ENCODE measurements at places on chromosomes 3 and 15.

- no peak for DNase-seq
Observed at GRCh38 chr15:41873711-41874110, 20.1 kb downstream of the SPTBN5 start.

DNA sequence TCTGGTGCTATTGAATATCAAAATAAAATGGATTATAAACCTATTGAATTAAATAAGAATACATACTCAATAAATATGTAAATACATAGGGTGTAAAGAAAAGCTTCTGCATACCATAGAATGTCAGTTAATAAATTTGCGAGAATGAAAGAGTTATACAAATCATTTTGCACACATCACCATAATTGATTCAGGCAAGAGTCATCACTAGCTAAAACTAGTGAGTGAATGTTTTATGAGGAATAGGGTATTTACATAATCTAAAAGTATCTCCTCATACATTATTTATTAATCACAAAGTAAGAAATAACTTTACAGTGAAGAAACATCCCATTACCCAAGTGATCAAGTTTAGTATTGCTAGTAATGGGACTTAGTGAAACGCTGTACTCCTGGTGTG, 13.6 kb downstream of the EXOG start:
- no peak for DNase-seq

DNA sequence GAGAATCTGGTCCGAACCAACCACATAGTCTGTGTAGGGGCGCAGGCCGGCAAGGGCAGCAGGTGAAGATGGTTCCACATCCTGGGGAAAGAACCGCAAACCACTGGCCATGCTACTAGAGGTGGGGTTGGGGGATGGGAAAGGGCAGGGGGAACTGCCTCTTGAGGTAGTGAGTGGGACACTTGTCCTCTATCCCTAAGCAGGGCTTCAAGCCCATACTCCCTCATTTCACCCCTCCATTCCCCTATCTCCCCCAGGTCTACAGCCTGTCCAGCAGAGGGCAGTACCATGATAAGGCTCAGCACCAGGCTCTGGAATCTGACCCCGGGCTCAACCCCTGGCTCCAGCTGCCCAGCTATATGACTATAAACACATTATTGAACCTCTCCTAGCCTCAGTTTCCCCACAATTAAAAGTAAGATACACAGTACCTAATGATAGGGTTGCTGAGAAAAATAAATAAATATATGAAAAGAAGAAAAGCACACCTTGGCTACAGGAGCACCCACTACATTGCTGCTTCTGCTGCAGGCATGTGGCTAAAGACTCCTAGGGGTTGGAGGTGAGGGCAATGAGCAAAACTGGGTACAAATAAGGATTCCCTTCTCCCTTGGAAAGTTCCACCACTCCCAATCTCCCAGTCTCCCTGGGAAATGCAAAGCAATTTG, 6.3 kb downstream of the GORASP1 start:
- DNase-seq = no peak

DNA sequence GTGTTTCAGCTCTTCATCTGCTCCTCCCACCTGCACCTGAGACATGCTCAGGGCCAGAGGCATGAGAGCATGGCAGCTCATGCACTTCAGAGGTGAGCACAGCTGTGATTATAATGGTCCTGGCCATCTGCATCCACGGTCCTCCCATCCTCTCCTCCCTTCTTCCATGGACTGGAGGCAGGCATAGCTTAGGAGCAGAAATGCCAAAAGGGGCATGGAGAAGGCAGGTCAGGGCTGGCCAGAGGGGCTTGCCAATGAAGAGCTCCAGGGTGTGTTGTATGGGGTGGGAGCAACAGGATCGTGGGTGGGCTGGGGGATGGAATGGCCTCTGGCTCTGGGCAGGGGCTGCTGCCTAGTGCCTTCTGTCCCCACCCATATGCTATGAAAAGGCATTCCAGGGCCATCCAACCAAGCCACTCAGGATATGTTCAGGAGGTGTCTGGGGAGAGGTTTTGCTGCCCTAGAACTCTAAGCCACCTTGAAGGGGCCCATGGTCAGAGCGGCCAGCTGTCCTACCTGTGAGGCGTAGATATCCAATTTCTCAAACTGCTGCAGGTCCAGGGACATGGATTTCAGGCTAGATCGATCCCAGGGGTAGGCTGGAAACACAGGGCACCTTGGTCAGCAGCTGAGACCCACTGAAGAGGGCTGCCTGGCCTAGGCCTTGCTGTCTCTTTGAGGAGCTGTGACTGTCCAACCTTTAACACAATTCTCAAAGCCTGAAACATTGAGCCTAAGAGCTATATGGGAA, 26.1 kb downstream of the KY start:
- DNase-seq = no peak

DNA sequence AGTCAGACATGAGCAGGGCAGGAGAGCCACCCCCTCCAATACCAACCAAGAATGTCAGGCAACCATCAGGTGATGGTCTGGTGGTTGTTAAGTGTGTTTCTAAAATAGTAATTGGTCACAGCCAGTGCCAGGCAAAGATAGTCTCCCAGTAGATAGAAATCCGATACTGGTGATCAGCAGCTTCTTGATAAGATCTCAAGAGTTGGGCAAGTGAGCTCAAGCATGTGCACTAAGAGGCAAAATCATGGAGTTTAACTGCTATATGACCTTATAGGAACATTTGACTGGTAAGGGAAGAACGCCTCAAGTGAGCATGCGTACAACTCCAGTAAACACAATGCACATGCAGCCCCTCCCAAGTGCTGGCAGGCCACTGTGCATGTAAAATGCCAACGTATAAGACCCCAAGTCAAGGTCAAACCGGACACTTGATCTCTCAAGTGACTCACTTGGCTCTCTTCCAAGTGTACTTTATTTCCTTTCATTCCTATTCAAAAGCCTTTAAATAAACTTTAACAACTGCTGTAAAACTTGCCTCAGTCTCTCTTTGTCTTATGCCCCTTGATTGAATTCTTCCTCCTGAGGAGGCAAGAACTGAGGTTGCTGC, 36.0 kb upstream of the CBLB start:
- no peak for DNase-seq
